CD4-positive, alpha-beta T cell treated with Interleukin-10 for 1 hour (primary cell): ENCODE measurements at places on chromosomes 5 and 9.

- no peak for DNase-seq
Observed at GRCh38 chr5:28766565-28767158, 1728.3 kb upstream of the CDH9 start.

- no peak for DNase-seq
Observed at GRCh38 chr5:179279347-179280094, 65.7 kb downstream of the ADAMTS2 start.

GRCh38 chr9:34555500-34555899 lies 32.7 kb upstream of the ENHO start:
- no peak for DNase-seq

DNA sequence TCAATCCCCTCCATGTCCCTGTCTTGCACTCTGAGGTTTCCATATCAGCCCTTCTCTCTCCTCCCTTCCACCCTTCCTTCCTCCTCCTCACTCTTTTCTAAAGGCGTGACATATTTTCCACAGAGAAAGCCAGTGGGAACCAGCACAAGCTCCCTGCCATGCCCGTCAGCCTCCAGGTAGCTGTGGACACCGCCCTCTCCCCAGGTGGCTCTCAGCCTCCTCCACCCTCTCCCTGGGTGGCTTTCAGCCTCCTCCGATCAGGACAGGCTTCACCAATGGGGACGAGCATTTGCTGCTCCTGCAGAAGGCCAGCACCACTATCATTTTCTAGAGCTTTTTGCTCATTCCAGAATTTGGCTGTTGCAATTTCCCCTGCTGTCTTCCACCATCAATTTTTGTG lies 236.6 kb downstream of the GADD45G start:
- no peak for DNase-seq

DNA sequence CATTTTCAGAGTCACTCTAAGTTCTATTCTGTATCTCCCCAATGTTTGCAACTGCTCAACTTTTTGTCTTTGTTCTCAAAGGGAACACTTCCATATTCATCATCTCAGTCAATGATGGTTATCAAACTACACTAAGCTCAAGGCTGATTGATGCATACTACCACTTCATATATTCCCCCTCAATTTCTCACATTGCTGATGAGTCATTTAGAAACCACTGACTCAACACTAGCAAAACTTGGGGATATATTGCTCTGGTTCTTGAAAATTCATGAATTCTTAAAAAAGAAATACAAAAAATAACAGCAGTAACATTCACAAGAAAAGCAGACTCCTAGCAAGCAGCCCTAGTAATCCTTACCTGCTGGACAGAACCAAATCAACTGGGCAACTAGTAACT lies 52.2 kb downstream of the ABHD17B start:
- no peak for DNase-seq

- no peak for DNase-seq
Observed at GRCh38 chr5:150349681-150350275, 7.7 kb upstream of the TCOF1 start.

DNA sequence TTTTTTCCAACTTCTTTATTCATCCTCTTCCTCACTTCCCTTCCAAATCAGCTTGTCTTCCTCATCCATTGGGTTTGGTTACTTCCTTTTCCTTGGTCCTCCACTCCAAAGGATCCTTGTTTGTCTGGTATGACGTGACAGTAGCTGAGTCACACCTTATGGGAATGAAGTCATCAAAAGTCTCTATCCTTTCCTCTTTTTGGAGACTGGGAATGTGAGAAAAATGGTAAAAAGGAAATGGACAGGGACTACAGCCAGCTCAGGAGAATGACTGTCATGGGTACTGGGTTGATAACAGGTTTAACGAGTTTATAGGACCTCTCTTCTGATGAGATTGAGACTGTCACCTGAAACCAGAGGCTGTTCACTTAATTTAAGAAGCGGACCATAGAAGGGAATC lies 76.2 kb upstream of the MYO10 start:
- no peak for DNase-seq
